ENCODE measurements at places on chromosomes 13 and 19.

DNA sequence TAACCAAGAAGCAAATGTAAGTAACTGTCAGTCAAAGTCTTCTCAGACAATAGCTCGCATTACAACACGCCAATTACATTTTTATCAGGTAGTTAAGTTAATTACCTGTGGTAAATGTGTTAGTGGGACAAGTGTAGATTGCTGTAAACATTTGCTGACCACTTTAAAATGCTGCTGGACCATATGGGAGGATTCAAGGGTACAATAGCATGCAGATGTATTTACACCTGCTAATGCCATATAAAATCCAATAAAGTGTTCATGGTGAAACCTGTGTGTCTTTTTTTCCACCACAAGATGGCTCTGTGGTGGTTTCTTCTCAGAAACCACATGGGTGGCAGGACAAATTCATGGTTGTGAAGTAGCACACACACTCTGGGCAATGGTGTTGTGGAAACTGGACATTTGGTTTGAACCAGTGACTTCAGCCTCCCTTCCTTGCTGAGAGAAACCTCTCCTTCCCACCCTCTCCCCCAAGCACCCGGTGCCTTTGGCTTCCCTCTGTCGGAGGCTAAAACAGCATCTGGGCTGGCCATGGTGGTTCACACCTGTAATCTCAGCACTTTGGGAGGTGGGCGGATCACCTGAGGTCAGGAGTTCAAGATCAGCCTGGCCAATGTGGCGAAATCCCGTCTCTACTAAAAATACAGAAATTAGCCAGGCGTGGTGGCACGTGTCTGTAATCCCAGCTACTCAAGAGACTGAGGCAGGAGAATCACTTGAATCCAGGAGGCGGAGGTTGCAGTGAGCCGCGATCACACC, 18.1 kb upstream of the GTF3A start:
- DNase-seq: peak; percentile 98

- no peak for DNase-seq
Measured at GRCh38 chr13:36530050-36530789, 97.9 kb downstream of the CCNA1 start.

GRCh38 chr13:60244381-60244780, 80.7 kb upstream of the DIAPH3 start:
- DNase-seq: no peak

DNA sequence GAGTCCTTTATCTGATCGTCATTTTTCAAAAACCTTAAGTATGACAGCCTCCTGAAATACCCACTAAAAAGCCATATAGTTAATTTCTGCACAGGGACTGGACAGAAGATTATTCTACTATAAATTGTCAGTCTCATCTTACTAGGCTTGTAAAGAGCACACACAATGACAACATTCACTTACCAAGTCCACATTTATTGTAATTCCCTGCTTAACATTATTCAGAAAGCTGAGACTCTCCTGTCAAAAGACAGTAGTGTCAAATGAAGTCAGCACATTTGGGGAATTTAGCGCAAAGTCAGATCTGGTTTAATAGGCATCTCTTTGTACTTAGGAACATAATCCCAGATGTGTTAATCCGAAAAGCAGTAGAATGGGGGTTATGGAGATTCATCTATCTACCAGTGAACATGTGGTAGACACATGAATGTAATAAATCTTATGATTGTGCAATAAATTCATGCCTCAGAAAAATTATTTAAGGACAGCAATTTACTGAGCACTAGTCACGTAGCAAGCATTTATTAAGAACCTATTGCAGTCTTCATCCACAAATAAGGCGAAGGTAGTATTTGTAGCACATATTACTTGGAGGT, 224.6 kb upstream of the GPC6 start:
- no peak for DNase-seq

GRCh38 chr13:74560325-74560724, 426.1 kb upstream of the KLF12 start:
- DNase-seq: no peak

DNA sequence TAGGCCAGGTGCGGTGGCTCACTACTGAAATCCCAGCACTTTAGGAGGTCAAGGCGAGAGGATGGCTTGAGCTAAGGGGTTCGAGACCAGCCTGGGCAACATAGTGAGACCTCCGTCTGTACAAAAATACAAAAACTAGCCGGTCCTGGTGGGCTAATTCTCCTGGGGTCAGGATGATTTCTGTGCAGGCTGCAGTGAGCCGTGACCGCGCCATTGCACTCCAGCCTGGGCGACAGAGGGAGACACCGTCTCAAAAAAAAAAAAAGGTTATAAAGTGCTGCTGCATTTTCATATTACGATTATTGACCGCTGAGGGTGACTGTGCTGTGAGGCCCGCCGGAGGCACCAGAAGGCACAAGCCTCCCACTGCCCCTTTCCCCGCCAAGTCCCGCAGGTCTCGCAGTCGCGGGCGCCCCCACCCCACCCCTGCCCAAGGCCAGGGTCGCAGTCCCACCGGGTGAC, 477 bp upstream of the PLEKHF1 start:
- DNase-seq: no peak

DNA sequence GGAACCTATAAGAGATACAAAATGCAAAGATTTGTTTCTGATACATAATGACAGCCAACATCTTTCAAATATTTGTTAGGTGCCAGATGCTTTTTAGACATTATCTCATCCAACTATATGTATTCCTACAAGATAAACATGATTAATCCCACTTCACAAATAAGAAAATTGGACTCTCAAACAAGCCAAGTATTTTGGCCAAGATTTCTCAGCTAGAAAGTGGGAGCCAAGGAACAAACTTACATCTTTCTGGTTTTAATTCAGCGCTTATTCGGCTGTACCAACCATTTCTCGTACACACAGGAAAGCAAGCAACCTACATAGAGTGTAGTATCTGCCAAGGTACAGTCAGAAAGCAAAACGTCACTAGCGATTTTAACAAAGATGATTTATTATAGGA, 85.7 kb upstream of the SERP2 start:
- no peak for DNase-seq

DNA sequence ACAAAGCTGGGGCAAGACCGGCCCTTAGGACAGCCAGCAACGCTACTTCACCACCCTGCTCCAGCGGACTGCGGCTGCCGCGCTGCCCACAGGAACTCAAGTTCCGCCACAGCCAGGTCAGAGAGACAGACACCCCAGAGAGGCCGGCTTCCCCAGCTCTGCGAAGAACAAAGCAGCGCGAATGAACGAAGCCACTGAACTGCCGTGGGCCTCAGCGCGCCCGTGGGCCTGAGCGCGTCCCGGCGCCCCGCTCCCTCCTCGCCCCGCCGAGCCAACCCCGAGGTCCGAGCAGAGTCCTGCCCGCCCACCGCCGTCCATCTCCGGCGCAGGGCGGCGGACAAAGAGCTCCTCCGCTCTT, 158.4 kb downstream of the RNF17 start:
- no peak for DNase-seq

DNA sequence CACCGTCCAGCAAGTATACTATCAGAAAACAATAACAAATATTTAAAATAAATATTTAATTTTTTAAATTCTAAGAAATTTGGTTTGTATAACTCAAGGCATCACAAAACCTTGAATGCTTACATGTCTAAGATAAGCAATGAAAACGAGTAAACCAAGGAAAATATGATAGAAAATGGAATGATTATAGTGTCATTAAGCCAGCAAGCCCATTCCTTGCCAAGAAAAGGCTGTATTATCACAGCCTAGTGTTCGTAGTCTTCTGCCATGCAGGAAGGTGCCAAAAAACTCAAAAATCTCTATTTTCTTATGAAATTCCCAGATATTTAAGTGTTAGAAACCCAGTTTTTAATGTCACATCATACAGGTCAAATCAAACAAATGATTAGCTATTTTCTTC, 136.4 kb downstream of the STOML3 start:
- peak; percentile 67 for DNase-seq

GRCh38 chr13:93721483-93721882, 494.9 kb downstream of the GPC6 start:
- DNase-seq: no peak

DNA sequence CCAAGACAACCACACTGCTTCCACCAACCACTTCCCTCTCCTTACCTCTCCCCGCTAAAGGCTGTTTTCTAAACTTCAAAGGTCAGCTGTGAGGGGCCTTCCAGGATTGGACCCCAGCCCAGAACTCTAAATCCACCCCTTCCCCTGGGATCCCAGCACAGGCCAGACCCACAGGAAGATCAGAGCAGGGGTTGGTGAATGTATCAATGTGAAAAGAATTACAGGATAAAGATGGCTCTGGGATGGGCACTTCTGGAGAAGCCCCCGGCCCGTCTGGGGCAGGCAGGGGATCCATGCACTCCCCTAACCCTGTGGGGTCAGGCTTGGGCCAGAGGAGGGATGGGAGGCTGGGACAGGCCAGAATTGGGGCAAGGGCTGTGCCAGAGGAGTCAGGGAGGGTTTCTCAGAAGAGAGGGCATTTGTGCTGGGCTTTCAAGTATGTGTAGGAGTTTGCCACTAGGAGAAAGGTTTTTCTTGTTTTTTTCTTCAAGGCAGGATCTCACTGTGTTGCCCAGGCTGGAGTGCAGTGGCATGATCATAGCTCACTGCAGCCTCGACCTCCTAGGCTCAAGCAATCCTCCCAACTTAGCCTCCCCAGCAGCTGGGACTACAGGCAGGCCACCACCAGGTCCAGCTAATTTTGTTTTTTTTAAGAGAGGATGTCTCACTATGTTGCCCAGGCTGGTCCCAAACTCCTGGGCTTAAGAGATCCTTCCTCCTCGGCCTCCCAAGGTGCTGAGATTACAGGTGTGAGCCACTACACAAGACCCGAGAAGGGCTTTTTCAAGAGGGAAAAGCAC, 1.0 kb upstream of the MEF2B start:
- DNase-seq: no peak

DNA sequence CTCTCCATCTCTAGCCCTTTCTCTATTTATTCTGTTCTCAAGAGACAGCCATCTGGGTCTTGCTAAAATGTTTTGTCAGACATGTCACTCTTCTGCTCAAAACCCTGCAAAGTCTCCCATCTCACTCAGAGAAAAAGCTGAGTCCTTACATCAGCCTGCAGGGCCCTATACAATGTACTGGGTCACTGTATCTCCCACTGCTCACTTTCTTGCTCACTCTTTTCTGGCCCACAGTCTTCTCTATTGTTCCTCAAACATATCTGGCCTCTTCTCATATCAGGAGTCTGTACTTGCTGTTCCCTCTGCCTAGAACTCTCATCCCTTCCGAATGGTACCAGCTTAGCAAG, 189.2 kb downstream of the ENOX1 start:
- no peak for DNase-seq

DNA sequence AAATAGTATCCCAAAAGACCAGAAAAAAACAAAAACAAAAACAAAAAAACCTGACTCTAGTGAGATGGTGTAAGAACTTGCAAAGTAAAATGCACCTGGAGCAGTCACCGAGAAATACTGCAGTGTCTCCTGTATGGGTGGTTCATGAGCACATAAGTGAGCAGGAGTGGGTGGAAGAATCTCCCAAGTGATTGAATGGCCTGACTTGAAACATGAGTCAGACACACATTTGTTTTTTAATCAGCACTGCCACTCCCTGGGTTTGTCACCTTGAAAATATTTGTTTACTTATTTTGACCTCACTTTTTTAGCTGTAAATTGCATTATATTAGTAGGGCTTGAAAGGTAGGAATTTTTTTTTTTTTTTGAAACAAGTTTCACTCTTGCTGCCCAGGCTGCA, 2.0 kb downstream of the ZNF431 start:
- DNase-seq: no peak

GRCh38 chr19:41755328-41755913, at the start of gene CEACAM6:
Gene CEACAM6 (plus strand): TSS chr19:41755530. CDS start chr19:41755639, 109 bp downstream.
- DNase-seq: no peak

DNA sequence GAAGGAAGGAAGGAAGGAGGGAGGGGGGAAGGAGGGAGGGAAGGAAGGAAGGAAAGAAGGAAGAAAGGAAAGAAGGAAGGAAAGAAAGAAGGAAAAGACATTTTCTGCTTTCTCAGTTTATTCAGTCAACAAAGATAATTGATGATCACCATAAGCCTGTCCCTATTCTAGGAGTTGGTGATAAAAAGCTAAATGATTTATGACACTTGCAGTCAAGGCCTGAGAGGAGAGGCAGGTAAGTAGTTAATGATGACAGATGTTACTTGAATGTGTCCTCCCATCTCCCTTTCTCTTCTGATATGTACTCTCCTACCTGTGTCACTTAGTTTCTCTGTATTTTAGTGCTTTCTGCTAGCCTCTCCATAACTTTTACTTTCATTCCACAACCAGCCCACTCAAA, 141.3 kb downstream of the SLITRK6 start:
- DNase-seq: no peak

DNA sequence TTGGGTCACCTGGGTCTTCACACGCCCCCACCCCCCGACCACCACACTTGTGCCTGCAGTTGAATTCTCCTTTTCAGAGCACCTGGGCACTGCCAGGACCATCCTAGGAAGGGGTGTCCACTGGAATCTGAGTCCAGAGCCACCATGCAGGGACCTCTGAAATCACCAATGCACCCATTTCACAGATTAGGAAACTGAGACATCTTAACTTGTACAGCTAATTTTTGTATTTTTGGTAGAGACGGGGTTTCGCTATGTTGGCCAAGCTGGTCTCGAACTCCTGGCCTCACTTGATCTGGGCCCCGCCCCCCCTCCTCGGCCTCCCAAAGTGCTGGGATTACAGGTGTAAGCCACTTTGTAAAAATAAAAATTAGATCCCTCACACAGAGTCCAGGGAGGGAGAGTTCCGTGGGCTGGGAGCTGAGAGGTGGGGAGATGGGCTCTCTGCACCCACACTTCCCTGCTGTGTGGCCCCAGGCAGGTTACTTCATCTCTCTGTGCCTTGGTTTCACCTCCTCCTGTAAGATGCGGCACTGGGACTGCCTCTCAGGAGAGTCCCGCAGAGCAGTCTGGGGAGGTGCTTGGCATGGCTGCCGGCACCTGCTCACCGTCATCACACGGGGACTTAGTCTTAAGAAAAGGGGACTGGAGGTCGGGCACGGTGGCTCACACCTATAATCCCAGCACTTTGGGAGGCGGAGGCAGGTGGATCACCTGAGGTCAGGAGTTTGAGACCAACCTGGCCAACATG, 45.9 kb upstream of the C19orf12 start:
- no peak for DNase-seq

DNA sequence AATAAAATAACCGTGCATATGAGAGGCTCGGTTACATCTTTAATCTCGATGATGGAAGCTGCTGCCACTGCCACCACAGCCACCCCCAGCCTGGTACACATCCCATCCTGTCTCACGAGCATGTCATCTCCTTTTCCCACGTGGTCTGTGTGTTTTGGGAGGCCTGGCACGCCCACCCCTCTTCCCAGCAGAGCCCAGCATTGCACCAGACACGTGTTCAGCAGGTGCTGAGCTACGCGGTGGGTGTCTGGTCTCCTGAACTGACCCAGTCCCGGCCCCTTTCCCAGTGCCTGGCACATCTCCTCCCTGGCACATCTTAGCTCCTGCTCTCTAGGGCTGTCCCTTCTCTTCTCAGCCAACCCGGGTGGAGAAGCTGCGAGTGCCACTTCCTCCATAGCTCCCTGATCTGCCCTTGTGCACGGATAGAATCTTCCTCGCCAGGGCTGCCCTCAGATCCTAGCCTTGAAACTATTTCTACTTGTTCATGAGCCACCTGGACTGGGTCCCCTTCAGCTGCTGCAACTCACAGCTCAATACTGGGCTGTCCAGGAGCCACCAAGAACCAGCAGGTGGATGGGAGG, 36.8 kb upstream of the ZNF536 start:
- no peak for DNase-seq

- DNase-seq: no peak
Measured at GRCh38 chr19:28736528-28736927, 476.4 kb downstream of the UQCRFS1 start.

- no peak for DNase-seq
Measured at GRCh38 chr19:46603195-46603637, 2.1 kb downstream of the CALM3 start.

Measured in NCI-H748 treated with DMSO at 0.1 percent for 48 hours (cell line).